ENCODE measurements at places on chromosomes 12 and 14.

DNA sequence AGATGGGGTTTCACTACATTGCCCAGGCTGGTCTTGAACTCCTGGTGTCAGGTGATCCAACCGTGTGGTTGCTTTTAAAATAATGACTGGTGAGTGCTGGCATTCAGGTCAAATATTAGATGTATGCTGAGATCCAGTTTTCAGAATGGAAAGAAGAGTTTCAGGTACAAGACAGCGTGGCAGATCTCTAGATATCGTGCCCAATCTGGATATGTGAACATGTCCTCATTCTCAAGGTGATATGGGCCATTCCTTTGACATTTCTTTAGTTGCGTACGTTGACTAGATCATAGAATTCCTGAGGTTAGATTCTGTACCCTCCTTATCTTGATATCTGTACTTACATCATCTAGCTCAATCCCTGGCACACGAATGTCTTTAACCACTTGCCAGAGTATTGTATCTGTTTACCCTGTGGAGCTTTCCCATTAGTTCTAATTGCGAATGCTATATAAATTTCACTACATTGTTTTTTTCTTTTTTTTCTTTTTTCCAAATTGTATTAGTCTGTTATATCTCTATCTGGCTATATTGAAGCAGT is 80.2 kb downstream of the ANO6 start:
- no peak for DNase-seq

GRCh38 chr14:74671789-74672188 is 41.1 kb downstream of the AREL1 start:
- peak; percentile 75 for DNase-seq

- no peak for DNase-seq
Measured at GRCh38 chr12:132384916-132385774, 55.8 kb upstream of the GALNT9 start.

DNA sequence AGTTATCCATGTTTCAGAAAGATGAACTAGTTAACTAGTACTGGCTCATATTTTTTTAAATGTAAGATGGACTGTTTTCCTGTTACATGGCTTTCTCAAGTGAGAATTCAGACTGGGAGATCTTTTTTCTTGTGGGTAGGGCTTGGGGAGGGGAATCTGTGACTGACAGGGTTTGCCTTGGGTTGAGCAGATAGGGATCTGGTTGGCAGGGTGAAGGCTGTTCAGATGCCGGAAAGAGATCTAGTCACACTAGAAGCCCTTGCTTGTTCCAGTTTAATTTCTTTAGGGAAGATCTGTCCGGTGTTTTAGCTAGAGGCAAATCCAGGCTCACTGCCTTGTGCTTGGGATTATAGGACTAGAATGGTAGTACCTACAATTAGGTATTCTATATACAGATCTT is 63.2 kb downstream of the FBXO33 start:
- DNase-seq = no peak

DNA sequence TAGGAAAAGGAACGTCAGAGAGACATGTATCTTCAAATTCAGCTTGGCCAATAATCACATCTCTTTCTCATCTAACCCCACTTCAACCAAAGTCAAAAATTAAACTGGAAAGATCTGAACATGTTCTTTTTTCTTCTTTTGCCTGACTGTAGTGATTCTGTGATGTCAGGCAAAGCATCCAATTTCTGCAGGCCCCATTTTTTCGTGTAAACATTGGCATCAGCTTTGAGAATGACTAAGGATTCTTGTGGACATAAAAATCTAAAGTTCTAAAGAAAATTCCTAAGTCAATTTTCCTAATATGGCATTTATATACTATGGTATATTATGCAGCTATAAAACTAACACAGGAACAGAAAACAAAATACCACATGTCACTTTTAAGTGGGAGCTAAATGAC is 89.1 kb downstream of the STXBP6 start:
- DNase-seq = peak; percentile 48

GRCh38 chr14:70004791-70005190 is 125.6 kb downstream of the SMOC1 start:
- no peak for DNase-seq

DNA sequence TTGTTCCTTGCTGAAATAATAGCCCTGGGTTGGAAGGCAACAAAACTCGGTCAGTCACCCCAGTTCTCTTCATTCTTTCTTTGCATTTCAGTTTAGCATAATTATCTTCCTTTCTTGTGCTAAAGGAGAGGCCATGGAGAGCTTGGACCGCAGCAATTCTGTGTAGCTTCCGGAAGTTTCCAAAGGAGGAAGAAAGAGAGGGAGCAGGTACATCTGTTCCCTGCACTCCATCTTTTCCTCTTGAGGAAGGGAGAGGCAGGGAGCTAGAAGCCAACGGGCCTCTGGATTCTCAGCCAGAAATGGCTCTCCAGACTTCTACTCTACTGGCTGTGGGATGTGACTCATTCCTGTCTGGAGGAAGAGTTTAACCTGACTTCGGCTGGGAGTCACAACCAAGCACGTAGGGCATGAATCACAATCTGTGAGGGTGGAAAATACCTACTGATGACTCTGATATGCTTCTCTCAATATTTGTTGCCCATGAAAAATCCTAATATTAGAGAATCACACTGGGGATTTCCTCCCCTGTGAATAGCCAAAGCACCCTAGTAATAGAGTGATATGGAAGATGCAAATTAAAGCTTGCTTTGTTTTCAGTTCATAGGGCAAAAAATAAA is 17.0 kb downstream of the ANO6 start:
- DNase-seq = peak; percentile 99

DNA sequence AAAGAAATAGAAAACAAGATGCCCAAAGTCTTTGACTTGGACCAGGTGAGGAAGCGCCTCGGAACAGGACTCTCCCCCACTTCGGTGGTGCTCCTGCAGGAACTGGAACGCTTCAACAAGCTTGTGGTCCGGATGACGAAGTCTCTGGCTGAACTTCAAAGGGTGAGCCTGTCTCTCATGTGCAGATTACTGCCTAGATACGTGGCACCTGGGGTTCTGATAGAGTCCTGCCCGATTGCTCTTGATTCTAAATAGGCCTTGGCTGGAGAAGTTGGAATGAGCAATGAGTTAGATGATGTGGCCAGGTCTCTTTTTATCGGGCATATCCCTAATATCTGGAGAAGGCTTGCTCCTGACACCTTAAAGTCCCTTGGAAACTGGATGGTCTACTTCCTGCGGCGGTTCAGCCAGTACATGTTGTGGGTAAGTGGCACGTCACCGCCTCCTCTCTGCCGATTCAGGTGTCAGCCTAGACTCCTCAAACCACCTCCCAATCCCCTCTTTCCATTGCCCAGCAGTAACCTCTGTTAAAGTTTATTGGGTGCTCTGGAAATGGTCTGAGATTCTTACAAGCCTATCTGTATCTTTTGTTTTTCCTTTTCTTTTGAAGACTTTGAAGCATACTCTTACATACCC is 40.8 kb downstream of the CCDC92 start:
- DNase-seq = no peak

DNA sequence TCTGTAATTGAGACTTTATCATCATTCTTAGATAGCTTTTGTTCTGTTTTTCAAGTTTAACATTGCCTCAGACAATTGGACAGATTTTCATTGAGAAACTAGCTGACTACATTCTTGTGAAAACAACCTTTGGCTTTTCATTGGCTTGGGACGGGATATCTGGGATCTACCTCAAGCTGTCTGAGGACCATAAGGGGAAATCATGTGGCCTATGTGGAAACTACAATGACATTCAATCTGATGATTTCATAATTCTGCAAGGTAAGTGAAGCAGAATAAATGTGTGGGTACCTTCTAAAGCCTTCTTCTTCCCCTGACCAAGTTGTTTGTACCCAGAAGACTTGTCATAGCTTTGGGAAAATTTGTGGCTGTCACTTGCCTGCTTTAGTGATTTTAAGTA is 133.5 kb downstream of the OTOGL start:
- DNase-seq = no peak

- DNase-seq = no peak
Measured at GRCh38 chr12:122226366-122227125, 694 bp upstream of the DIABLO start.

DNA sequence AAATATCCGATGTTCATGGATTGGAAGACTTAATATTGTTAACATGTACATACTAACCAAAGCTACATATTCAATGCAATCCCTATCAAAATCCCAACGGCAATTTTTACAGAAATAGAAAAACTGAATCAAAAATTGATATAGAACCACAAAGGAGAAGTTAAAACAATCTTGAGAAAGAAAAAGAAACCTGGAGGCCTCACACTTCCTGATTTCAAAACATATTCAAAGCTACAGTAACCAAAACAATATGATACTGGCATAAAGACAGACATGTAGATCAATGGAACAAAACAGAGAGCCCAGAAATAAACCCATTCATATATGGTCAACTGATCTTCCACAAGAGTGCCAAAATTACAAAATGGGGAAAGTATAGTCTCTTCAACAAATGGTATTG is 5.4 kb upstream of the PELI2 start:
- no peak for DNase-seq

GRCh38 chr14:61636291-61636690 is 59.0 kb upstream of the HIF1A start:
- no peak for DNase-seq

- DNase-seq = no peak
Measured at GRCh38 chr12:51751661-51752060, 96.9 kb downstream of the FIGNL2 start.

DNA sequence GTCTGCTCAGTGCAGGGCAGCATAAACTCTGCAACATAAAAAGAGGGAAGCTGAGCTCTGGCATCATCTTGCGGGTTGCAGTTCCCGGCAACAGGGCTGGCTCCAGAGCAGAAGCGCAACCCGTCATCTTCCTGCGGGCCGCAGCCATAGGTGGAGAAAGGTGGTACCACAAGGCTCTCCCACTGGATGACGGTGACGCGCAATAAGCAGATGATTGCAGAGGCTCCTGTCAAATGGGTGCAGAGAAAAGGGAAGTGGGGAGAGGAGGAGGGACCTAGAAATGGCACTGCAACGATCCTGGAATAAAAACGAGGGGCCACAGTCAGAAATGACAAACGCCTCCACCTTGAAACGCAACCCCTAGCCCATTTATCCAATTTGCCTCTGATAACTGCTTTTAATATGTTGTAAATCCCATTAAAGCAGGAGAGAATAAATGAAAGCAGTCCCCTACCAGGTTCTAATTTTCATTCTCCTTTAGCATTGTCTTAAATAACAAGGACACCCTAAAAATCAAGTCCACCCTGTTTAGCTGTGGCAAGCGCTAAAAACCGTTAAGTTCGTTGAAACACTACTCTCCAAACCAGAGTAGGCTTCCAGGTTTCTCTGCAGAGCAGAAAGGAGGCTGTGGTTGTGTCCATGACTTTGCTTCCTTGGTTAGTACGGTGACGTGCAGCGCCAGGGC is 30.9 kb upstream of the TUBA1C start:
- DNase-seq = no peak

GRCh38 chr14:50790589-50790988 is 40.4 kb downstream of the NIN start:
- peak; percentile 45 for DNase-seq

Measured in fibroblast of skin of back (primary cell).